ENCODE measurements at places on chromosomes 1 and 21.

GRCh38 chr1:55195521-55196233, 19.5 kb downstream of the USP24 start:
- DNase-seq, result peak; percentile 17

DNA sequence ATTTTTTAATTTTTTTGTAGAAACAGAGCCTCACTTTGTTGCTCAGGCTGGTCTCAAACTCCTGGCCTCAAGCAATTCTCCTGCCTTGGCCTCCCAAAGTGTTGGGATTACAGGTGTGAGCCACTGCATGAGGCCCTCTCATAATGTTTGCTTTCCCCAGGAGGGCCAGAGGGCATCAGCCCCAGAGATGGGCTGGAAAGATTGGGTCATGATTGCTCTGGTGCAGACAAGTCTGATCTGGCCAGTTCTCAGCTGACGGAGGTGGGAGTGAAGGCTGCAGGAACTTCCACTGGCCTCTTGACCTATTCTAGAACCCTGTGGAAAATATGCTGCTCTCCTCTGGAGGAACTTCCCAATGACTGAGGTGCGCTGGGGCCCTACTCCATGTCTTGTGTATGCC, 43.4 kb upstream of the RD3 start:
- DNase-seq, result no peak

GRCh38 chr1:41677620-41678019, 193.1 kb upstream of the EDN2 start:
- DNase-seq, result no peak

GRCh38 chr1:157292809-157293564, 154.8 kb upstream of the ETV3 start:
- no peak for DNase-seq

DNA sequence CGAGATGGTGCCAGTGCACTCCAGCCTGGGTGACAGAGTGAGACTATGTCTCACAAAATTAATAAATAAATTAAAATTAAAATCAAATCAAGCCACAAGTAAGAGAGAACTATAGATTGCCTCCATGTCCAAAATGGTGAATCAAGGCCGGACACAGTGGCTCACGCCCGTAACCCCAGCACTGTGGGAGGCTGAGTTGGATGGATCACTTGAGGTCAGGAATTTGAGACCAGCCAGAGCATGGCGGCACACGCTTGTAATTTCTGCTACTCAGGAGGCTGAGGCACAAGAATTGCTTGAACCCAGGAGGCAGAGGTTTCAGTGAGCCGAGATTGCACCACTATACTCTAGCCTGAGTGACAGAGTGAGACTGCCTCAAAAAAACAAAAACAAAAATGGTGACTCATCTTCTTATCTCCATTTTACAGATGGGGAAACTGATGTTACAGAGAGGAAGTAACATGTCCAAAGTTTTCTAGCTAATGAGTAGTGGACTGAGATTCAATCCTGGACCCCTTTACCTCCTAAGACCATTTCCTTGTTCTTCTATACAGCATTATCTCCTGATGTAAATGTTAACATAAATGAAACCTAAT, 99.0 kb upstream of the HNRNPU start:
- DNase-seq, result no peak

DNA sequence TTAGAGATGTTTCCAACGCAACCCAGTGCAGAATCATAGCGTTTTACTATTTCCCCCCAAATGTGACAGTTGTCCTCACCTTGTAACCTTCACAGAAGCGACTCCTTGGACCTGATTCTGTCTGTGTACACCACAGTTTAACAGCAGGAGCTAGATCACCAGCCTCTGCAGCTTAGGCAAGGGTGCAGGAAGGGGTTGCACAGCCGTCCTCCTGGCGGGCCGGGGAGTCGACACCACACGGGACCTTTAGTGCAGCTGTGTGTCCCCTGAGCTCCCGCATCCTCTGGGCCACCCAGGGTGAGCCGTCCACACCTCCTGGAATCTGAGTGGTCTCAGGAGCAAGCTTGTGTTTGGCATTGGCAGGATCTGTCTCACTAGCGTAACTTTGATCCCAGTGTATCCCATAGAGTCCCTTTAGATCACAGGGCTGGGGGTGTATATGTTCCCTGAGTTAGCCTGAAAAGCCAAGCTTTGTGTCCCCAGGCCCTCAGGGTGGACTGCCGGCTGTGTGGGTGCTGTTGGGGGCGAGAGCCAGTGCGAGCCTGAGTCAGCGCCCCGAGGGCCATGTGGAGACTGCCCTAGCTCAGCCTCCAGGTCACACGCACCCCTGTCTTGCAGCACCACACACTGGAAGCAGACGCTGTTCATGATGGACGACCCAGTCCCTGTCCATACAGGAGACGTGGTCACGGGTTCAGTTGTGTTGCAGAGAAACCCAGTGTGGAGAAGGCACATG, 27.5 kb downstream of the PRMT2 start:
- DNase-seq, result no peak

- no peak for DNase-seq
These were observed 152.8 kb downstream of the FOXD2 start for GRCh38 chr1:47590523-47591225.

- no peak for DNase-seq
These were observed 54.5 kb upstream of the PLXNA2 start for GRCh38 chr1:208298593-208299269.

DNA sequence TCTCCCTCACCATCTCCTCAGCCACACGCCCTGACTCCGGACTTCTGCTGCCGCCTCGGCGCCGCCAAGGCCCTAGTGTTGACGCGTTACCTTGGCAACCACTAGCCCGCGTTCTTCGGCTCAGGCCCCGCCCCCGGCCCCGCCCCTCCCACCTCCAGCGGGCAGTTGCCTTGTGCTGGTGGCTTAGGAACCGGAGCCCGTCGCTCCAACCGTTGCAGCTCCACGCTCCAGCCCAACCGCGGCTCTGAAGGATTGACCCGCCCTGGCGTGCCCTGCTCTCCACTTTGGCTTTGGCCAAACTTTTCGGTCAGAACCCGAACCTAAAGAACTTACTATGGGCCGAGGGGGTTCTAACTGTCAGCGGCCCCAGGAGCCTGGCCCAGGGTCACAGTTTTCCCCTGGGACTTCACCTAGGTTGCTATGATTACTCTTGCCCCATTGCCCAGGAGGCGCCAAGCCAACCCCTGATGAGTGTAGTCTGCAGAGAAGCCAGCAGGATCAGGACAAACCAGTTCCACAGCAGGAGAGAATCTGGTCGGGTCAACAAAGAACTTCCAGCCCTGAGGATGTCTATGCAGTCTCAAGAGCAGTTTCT, at the start of gene CFAP45:
Gene CFAP45, minus strand, starts transcription at position 80 of the 595 bp plus-strand sequence. Its CDS starts 67 bp downstream, at position 13.
- DNase-seq, result no peak

DNA sequence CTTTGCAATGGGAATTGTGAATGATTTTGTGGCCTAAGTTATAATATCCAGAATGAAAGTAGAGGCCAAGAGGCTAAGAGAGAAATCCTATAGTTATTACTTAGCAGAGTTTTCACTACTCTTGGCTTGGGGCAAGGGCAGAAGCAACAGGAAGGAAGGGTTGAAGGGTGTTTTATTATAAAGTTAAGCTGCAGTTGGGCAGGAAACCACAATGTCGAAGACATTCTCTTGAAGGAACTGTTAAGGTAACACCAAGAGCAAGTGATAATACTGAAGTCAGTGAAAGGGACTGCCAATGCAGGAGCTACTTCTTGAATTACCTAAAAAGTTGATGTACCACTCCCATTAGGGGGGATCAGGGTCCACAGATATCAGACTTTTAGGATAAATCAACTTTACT, 8.3 kb downstream of the XCL2 start:
- DNase-seq, result no peak

DNA sequence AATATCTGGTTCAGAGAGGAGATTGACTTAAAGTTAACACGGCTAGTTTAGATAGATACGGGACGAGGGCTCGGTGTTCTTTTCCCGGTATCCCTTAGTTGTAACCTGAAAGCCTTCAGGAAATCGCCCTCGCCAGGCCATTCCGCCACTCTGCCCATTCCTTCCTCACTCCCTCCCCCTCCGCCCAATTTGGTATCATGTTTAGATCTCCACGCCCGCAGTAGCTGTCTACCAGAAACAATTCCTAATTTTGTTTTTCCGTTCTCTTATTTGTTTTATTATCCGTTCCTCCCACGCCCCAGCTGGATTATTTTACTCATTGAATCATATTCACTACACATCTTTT, 685 bp upstream of the VAMP4 start:
- DNase-seq, result no peak

- DNase-seq, result no peak
These were observed 37.2 kb downstream of the KCNK1 start for GRCh38 chr1:233651061-233651460.

DNA sequence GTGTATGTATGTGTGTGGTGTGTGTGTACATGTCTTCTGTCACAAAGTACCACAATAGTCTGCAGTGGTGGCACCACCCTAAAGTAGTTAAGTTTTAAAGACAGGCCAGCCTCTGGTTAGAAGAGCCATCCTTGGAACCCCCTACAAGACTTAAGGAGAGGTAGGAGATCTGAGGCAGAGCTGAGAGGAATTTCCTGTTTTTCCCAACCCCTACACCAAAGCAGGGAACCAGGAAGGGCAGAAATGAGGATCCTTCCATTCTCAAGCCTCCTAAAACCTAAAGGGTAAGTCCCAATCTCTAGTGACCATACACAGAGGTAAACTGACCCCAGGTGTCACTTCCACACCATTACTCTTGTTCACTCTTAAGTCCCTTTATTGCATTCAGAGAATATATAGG, 11.1 kb downstream of the PEA15 start:
- no peak for DNase-seq

- no peak for DNase-seq
These were observed 789 bp upstream of the PTPN14 start for GRCh38 chr1:214552174-214552608.

DNA sequence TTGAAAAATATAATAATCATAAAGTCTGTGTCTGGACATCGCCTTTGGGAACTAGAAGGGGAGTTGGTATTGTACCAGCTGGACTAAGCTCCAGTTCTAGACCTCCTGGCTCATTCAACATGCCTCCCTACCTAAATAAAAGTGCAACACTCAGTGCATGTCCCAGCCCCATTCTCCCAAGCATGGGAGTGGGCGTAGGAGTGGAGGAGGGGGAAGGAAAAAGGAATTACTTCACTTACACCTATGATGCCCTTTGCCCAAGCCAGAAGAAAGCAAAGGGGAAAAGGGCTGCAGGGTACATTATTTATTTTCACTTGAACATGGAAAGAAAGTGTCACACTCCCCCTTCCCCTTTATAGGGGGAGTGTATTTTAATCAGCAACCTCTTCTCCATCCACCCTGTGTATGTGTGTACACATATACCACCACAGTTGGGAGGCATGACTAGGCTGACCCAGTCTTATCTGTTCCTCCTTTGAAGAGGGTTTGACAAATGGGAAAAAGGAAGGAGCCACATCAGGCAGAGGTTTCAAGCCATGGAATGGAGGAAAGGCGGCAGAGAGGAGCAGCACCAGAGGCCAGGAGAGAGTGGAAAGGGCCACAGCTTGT, 3.2 kb downstream of the NIT1 start:
- no peak for DNase-seq
